ENCODE measurements at places on chromosomes 6 and 20.

GRCh38 chr6:152089992-152090391 is 282.5 kb downstream of the ESR1 start:
- no peak for DNase-seq

- DNase-seq, result no peak
Observed at GRCh38 chr6:153074761-153075160, 56.3 kb downstream of the RGS17 start.

DNA sequence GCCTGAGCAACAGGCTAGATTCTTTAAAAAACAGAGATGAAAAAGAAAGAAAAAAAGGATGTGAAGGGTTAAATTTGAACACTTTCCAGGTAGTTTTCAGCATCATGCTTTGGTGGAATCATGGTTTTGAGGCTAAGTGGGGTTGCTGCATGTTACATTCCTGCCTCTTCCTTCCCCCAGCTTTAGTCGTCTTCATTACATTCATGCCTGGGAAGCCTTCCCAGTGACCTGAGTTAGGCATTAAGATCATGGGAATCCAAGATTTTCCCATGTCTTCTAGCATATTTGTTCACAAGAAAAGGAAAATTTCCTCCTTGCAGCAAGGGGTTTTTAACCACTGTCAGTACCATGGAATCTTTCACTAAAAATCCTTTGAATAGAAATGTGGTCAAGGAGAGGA is 12.0 kb downstream of the TPX2 start:
- DNase-seq, result no peak

- DNase-seq, result peak; percentile 10
Observed at GRCh38 chr6:83514866-83515466, 2.6 kb downstream of the PRSS35 start.

GRCh38 chr6:124339610-124340334 is 536.1 kb downstream of the NKAIN2 start:
- DNase-seq, result no peak

DNA sequence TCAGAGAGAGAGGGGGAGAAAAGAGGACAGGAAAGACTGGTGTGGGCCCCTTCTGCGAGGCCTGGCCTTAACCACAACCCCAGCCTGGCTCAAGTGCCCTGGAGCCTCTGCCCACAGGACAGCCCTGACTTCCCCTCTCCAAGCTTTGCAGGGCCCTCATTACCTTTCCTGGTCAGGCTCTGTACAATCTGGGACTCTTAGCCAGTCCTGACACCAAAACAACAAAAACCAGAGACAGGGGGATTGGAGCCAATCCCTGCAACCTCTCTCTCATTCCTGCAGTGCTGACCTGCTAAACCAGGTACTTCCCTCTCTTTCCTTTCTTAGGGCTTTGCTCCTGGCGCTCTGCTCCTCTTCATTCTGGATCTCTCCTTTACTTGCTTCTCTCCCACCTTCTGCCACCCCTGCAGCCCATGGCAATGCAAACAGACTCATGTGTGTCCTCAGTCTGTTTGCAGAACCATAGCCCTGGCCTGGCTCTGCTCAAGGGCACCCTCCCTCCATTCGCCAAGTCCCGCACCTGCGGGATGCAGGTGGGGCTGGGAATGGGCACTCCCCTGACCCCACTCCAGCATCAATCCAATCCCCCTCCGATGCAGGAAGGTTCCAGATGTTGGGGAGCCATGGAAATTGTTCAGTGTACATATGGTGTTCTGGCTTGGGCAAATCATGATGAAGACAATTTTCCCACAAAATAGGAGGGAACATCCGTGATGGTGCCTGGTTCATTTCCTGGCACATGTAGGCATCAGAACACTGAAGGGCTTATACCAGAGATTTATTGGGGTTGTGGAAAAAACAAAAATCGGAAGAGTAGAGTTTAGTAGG is 38.1 kb downstream of the RPP40 start:
- DNase-seq, result no peak

DNA sequence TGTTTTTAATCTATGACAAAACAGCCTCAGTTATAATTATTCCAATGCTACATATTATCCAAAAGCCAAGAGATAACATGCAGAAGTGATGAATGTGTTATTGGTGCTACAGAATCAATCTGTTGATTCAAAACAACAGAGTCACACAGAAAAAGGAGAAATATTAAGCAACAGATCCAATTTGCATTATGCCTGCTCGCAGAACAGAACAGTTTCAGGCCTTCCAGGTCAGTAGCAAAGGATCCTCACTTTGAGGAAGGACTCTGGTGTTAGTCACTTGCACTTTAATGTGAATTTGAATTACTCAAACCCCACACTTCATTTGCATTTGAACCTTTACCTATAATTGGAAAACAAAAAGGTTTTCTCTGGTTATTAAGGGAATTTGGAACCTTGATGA is 198.6 kb upstream of the NT5E start:
- DNase-seq, result no peak

- DNase-seq, result no peak
Observed at GRCh38 chr6:6004390-6004995, 2.2 kb downstream of the NRN1 start.

- DNase-seq, result no peak
Observed at GRCh38 chr6:121748376-121748775, 312.9 kb downstream of the GJA1 start.

GRCh38 chr20:6884114-6884513 is 116.6 kb downstream of the BMP2 start:
- no peak for DNase-seq

DNA sequence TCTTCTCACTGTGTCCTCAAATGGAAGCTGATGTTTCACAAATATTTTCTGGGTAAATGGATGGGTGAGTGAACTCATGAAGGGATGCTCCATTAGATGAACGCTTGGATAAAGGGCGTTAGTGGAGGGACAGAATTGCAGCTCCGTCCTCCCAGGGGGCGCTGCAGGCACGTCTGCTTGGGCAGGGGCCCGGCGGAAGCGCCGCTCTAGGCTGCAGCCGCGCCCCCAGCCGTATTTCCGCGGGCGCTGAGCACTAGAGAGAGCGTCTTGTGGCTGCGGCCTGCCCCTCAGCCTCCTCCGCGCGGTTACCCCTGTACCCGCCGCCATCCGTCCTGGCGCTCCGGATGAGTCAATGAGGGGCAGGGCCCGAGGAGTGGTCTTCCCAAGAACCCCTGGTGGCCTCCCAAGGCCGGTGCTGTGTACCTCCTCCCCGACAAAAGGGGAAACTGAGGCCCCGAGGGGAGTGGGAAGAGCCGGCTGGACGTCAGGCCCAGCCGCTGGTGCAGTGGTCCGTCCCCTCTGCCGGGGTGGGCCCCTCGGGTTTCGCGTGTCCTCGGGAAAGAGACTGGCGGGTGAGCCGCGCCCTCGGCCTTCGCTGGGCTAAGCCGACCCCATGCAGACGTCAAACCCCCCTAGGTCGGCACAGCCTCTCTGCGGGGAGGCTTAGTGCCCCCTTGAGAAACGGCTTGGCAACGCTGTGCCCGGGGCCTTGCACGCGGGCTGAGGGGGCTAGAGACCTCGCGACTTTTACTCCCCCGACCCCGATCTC is 11.5 kb upstream of the SNHG17 start:
- peak; percentile 74 for DNase-seq

- no peak for DNase-seq
Observed at GRCh38 chr6:27062755-27063154, 184.7 kb upstream of the PRSS16 start.

GRCh38 chr6:43186706-43187105 is 4.7 kb downstream of the CUL9 start:
- DNase-seq, result no peak
